ENCODE measurements at places on chromosomes 1 and 21. TPM values are rescaled to one million over a fixed set of nuclear protein-coding genes. Genes with fewer than 3 reads are reported as not detected.

The TMEM63A gene
- total RNA-seq = 65.0 TPM

The DNASE2B gene
- not detected for total RNA-seq

The HCRTR1 gene
- not detected for total RNA-seq

The FMO2 gene
- total RNA-seq = 41.0 TPM

The OPRD1 gene
- total RNA-seq = not detected

The KCNK2 gene
- 8.7 TPM for total RNA-seq

The MROH9 gene
- 0.46 TPM for total RNA-seq

The PIK3C2B gene
- 36.9 TPM for total RNA-seq

The LCE3A gene
- total RNA-seq = not detected

The THBS3 gene
- 96.6 TPM for total RNA-seq

The MYBPHL gene
- 0.29 TPM for total RNA-seq

The CD53 gene
- 30.2 TPM for total RNA-seq

The RCAN3 gene
- 6.0 TPM for total RNA-seq

Measured in posterior vena cava (tissue), 2 donors.